ENCODE measurements at places on chromosomes 5 and 9.

- peak; percentile 69 for DNase-seq
Measured at GRCh38 chr5:132365213-132365612, 4.3 kb upstream of the SLC22A5 start.

DNA sequence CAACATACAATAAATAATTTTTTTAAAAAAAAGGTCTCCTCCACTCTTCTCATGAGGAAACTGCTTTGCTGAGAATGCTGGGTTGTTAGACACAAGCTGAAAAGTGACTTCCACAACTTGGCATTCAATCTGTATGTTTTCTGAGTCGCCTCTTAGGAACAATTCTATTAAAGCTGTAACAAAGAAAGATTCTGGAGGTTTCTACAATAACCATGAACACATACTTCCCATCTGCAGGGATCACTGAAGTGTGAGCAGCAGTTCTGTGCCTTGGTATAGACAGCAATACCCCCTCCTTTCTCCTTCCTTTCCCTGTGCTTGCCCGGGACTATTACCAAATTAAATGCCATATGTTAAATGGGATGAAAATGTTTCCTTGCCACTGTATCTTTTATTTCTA, 1.5 kb downstream of the DIRAS2 start:
- no peak for DNase-seq

DNA sequence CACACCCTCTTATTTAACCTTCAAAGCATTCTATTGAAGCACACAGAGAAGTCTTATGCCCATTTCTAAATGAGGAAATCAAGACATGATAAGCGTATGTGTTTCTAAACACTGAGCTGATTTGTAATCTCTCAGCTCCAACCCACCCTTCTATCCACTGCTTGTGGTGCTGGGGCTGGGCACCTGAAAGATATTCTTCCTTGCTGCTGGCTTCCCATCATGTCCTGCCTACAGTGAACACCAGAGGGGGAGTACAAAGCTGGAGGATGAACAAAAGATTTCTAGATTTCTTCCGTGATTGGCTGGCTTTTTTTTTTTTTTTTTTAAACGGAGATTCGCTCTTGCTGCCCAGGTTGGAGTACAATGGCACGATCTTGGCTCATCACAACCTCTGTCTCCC, 14.4 kb downstream of the ACTL7A start:
- DNase-seq: no peak

- DNase-seq: no peak
Measured at GRCh38 chr5:176381979-176382378, 6.4 kb downstream of the NOP16 start.

- DNase-seq: no peak
Measured at GRCh38 chr5:32625547-32625946, 40.2 kb downstream of the SUB1 start.

DNA sequence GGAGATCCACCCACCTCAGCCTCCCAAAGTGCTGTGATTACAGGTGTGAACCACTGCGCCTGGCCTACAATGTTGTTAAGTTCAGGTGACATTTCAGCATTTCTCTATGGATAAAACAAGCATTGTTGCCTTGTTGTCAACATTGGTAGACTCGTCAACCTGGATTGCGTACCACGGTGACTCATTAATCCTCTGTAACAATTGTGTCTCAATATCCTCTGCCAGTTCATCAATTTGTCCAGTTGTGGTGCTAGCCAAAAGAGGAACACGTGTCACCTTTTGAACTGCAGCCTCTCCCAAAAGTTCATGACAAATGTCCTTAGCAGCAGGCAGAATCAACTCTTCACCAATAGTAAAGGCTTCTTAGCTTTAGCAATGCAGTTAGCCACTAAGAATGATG, 46.3 kb upstream of the LARP1 start:
- DNase-seq: no peak

Data from epithelial cell of proximal tubule (primary cell).